ENCODE measurements at places on chromosomes 2 and 18.
A peak's percentile ranks its signal among the peaks of the same experiment; 100 is the strongest.

DNA sequence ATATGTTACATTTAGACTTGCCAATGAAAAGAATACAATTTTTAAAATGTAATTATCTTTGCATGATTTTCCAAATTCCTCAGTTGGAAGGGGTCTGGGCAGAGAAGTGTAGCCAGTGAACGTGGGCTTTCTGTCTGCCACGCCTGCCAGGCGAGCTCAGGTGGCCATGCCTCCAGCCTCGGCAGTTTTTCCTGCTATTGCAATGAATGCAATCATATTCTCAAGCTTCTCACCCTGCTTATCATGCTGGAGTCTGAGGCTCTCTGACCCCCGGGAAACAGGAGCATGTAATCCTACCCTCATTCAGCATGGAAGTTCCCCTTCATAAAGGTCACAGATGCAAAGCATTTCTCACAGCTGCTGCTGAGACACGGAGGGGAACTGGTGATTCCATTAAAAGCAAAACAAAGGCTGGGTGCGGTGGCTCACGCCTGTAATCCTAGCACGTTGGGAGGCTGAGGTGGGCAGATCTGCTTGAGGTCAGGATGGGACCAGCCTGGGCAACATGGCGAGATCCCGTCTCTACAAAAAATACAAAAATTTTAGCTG is 154.8 kb downstream of the MBP start:
- no peak for DNase-seq

DNA sequence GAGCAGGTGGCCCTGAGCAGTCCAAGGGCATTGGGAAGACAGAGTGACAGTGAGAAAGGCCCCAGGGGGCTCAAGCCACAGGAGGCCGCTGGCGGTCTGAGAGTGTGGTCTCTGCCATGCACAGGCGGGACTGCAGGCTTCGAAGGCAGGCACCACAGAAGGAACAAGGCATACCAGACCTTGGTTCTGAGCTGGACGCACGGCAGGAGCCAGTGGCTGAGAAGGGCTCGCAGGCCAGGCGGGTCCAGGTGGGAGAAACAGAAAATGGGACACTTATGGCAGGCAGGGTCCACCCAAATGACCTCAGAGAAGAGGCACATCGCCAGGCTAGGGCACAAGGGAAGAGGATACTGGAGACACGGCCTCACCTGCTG is 14.9 kb downstream of the HJURP start:
- DNase-seq = no peak

- no peak for DNase-seq
Measured at GRCh38 chr2:39422700-39423099, 14.4 kb downstream of the MAP4K3 start.

DNA sequence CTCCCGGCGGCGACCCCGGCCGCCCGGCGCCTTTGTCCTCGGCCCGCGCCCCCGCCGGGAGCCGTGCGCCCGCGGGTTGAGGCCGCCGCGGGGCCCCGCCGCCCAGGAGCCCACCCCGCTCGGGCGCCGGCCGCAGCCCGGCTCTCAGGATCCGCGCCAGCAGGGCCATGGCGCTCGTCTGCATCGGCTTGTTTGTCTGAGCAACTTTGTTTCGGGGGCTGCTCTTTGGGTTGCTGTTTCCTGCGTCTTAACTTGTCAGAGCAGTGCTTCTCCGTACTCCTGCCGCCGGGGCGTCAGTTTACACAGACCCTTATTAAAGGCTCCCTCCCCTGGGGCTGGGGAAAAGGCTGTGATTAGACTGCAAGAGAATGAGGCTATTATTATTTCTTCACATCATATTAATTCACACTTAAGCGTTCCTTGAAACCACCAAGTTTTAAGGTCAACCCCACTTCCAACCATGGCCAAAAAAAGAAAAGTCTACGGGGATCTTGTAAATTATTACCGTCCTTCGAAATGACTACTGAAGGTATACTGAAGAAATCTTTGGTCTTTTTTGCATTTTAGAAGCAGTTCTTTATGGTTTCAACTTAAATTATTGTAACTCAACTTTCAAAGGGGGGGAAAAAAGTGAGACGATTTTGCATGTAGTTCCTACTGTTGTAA is at the start of gene CYP27C1:
Gene CYP27C1, minus strand, starts transcription at position 198 of the 666 bp plus-strand sequence. Its CDS starts 29 bp downstream, at position 169.
- peak; percentile 37 for DNase-seq

- DNase-seq = peak; percentile 14
Measured at GRCh38 chr2:227805578-227805977, 8.1 kb upstream of the CCL20 start.

DNA sequence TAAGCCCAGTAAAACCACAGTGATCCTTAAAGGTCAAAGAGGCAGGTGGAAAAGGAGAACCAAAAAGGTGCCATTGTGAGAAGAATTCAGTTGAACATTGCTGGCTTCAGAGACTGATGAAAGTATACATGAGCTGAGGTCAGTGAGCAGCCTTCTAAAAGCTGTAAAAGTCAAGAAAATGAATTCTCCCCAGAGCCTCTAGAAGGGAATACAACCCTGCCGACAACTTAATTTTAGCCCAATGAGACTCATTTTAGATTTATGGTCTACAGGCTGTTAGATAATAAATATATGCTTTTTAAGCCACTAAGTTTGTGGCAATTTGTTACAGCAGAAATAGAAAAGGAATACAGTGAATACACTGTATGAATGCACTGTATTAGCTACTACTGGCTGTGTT is 911.4 kb downstream of the TRIB2 start:
- DNase-seq = no peak
